SW 1271 (cell line): ENCODE measurements at places on chromosomes 12 and 14.

GRCh38 chr12:27424631-27425230 lies 21.8 kb upstream of the SMCO2 start:
- DNase-seq, result peak; percentile 72

GRCh38 chr12:29176941-29177340 lies 27.9 kb downstream of the FAR2 start:
- DNase-seq, result no peak

DNA sequence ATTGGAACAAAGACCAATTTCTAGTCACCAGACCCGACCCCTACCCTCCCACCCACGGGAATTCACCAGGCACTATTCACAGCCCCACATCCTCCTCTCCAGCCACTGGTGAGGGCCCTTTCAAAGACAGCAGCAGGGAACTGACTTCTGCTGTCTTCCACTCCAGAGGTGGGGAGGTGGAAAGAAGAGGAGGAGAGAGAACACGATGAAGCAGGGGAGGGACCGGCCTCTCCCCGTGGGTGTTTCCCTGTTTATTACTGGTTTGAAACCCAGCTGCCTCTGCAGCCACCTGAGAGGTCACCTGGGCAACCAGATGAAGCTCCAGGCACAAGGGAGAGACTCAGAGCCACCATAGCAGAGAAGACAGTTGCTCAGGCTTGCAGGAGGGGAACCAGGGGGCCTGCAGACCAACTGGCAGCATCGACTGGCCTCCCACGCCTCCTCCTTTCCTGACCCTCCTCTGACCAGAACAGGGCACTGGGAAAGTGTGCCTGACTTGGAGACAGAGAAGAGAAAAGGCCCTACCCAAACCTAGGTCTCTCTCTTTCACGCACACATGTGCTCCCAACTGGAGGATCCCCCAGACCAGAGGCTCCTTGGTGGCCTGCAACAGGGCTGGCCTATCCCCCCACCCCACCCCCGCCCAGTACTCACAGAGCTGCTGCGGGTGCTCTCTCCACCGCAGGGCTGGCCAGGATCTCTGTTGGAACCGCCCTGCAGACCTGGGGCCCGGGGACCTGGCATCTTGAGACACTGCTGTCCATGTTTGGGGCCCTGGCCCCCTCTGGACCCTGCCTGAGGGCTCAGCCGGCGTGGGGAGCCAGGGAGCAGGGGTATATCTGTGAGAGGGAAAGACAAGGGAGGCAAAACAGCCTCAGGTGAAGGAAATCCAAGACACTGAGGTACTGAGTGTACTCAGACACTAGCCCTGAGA lies 22.8 kb downstream of the ANO2 start:
- no peak for DNase-seq

DNA sequence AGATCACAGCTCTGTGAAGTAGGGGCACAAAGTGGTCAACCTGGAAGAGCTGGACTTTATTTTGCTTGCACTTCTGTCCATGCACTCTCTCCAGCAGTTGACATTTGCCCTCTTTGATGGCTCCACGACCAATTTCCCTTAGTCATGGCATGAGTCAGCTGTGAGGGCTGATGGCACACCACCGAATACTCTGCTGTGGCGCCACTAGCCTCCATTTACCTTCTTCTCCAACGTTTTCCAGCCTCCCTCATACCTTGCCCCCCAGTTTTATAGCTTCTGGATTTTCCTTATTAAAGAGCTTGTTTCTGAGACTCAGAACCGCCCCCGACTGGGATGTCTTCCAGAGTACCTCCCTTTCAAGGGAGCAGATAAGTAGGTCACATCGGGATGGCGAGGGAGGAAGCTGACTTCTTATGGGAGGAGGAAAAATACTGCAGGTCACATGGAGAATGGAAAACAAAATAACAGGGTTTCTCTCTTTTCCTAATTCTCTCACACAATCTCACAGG lies 17.6 kb downstream of the NINJ2 start:
- no peak for DNase-seq

DNA sequence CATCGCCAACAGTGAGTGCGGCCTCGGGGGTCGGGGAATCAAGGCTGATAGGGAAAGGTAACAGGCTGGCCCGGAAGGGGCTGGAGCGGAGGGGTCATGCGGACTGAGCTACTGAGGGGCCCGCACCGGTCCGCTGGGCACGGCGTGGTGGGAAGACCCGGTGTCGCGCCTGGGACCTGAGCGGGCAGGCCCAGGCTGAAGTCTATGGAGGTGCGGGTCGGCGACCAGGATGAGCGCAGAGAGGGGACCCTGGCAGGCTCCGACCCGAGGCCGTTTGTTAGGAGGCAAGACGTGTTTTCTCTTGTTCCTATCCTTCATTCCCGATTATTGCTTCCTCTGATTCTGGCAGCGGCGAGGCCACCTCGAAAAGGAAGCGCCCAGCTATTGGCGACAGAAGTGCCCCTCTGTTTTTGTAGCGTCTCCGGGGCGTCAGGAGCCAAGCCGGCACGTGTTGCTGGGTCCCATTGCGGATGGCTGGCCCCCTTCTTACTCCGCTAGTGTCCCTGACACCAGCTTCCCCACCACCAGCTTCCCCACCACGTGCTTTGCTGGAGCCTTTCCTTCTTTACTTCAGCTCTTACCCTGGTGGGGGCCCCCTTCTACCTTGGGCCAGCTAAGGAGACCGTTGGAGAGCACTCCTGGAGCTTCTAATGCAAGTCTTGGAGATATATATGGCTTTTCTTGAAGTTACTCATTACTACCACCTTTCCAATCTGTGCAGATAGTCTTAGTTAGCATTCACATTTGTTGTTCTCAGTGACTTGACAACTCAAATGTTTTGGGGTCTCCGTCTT lies 653 bp downstream of the PA2G4 start:
- DNase-seq, result no peak

DNA sequence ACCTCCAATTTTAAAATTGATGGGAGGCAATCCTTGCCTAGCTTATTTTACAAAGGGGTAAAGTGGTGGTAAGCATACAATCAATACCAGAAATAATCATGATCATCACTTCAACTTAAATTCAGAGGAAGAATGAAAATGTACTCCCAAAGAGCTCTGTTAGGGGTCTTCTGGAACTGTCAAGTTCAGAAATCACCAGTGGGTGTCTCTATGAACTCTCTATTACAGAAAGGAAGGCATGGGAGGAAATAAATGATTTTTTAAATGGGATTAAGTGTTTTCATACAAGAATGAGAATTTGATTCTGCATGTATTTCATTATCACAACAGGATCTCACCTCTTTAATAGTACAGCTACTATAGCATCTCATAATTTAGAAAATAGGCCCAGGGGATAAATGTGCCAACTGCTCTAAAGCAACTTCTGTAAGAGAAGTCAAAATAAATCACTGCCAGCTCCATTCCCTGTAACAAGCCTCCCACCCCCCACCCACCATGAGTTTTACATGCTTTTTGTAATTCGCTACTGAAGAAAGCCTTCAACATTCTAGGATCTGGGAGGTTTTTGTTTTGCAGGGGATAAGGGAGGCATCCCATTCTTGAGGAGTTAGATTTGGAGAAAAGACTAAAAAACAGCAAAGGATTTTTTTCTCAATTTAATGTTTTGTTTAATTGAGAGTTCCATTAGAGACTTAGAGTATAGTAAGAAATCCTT lies 9.7 kb downstream of the DCP1B start:
- no peak for DNase-seq

DNA sequence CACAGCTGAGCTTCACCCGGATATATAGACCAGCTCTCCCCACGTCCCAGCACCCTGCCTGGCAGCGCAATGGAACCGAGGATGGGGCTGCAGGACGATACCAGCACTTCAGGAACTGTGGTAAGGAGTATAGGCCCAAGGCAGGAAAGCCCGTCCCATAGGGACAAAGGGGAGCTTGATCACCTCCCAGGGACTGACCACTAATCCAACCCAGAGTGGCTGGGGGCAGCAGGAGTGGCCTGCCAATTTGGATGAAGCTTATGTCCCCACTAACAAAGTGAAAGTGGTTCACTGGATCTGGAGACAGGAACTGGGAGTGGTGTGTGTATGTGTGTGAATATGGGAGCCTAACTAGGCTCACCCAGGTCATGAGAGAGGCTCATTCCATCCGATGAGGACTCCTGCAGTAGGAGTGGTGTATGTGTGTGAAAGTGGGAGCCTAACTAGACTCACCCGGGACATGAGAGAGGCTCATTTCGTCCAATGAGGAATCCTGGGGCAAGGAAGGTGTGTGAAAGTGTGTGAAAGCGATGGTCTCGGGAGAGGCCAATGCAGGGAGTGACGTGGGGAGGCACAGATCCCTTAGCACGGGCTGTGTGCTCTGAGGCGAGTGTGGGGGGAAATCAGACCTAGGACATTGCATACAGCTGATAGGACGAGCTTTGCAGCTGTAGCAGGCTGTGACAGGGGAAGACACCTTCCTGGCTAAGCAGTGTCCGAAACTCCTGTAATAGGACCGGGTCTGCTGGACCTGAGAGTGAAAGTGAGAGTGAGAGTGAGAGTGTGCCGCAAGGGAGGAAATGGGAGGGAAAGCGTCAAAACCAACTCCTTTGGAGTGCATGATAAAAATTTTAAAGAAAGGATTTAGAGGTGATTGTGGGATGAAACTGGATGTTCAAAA lies 25.7 kb downstream of the KLRK1 start:
- DNase-seq, result peak; percentile 58

GRCh38 chr12:132494294-132495164 lies 4.6 kb downstream of the FBRSL1 start:
- DNase-seq, result no peak

DNA sequence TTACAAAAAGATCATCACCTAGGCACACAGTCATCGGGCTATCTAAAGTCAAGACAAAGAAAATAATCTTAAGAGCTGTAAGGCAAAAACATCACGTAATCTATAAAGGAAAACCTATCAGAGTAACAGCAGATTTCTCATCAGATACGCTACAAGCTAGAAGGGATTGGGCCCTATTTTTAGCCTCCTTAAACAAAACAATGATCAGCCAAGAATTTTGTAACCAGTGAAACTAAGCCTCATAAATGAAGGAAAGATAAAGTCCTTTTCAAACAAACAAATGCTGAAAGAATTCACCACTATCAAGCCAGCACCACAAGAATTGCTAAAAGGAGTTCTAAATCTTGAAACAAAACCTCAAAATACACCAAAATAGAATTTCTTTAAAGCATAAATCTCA lies 191.6 kb upstream of the BMP4 start:
- DNase-seq, result no peak
